ENCODE measurements at places on chromosomes 7 and 10.

DNA sequence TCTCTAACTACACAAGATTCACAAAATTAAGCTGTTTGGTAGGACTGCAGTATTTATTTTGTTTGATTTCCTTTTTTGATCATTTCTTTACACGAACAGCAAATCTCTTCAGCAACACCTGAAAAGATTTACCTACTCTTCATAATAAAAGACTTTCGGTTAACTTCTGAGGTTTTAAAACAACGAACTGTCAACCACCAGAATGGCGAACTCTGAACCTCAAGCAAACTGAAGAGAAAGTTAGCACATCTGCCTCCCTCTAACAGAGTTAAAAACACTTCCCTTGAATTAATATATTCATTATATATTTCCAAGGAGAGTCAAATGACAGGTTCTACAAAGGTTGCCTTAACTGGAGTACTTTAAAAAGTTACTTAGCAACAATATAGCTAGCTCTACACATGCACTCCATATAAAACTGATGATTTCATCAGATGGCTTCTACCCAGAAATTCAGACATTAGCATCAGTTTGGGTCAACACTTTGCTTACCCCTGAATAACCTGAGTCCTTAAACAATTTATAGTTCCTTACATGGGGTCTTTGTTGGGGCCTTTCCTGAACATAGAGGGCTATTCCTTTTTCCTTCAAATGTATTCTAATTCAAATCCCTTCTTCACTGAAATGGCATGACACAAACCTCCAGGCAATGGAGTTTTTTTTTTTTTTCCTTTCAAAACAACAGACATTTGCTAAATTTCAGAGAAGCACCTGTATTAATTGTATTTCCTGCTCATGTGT is 118.3 kb downstream of the SEM1 start:
- no peak for DNase-seq

GRCh38 chr7:70926666-70927065 is 205.3 kb upstream of the GALNT17 start:
- no peak for DNase-seq

DNA sequence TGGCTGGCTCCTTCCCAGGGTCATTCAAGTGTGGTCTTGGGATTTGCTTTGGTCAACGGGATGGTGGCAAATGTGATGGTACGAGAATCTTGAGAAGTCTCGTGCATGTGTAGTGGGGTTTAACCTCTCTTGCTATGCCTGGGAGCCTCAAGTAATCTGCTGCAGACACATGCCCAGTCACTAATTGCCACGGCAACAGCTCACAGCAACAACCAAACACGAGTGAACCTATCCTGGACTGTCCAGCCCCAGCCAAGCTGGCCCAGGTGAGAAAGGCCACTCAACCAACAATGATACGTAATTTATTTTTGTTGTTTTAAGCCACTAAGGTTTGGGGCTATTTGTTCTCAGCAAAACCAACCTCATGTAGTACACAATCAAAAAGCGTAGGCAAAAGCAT is 38.1 kb upstream of the DDC start:
- no peak for DNase-seq

DNA sequence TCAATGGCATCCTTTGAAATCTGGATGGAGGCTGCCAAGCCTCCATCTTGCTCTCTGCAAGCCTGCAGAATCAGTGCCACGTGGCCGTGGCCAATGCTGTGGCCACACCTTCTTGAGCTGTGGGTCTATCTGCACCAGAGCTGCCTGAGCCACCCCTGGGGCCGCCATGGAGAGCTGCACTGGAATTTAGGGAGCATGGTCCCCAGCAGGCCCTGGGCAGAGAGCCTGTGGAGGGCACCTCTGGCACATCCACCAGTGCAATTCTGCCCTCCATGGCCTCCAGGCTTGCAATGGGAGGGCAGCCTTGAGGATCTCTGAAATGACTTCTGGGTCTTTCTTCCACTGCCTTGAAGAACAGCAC is 55.6 kb upstream of the NKX6-2 start:
- no peak for DNase-seq

DNA sequence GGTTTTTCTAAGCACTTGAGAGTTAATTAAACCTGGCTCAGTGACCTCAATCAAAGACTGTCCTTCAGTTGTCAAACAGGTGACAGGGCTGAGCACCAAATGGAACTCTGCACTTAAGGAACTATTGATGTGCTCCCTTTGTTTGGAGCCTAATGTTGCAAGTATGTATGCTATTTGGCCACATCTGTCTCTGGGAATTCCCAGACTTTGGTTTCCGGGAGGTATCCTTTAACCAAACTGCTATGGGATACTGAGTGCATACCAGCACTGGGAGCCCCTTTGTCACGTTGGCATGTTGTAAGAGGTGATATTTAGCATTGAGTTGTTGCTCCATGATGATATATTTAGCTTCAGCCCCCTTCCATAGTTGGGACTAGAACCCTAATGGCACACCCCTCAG is 25.2 kb downstream of the ASZ1 start:
- DNase-seq, result no peak

GRCh38 chr7:40327873-40328272 is 193.1 kb downstream of the SUGCT start:
- DNase-seq, result no peak

GRCh38 chr7:2776401-2776800 is 67.7 kb downstream of the GNA12 start:
- no peak for DNase-seq

DNA sequence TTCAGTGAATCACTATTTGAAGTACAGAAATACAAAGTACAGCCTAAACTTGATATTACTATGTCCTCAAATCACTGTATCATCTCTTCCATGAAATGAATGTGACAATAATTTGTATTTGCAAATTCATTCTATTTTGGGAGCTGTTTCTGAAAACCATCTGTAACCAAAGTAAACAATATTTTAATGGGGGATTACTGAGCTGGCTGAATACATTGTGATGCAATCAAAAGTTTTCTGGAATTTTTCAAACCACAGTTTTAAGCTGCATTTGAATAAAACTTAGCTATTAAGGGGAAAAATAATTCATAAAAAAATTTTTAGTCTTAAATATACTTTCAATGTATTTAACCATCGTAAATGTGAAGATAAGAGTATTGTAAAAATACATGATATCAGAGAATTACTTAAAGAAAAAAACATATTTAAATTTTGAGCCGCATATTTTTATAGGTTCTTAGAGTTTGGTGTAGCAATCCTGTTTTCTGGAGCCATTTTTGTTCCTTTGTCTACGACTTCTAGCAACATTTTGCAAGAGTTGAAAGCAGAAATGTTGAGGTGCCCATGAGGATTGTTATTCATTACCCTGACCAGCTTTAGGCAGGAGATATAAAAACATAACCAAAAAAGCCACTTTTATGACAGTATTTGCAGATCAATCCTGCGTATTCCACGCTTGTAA is 45.9 kb upstream of the AGMO start:
- no peak for DNase-seq

- DNase-seq, result no peak
Observed at GRCh38 chr7:6160191-6160623, 112.2 kb downstream of the CYTH3 start.

GRCh38 chr10:117418121-117418520 is 42.9 kb upstream of the PDZD8 start:
- DNase-seq, result no peak

GRCh38 chr10:132806110-132806509 is 20.2 kb upstream of the NKX6-2 start:
- no peak for DNase-seq

- no peak for DNase-seq
Observed at GRCh38 chr7:151408498-151408838, 1.4 kb downstream of the WDR86 start.

DNA sequence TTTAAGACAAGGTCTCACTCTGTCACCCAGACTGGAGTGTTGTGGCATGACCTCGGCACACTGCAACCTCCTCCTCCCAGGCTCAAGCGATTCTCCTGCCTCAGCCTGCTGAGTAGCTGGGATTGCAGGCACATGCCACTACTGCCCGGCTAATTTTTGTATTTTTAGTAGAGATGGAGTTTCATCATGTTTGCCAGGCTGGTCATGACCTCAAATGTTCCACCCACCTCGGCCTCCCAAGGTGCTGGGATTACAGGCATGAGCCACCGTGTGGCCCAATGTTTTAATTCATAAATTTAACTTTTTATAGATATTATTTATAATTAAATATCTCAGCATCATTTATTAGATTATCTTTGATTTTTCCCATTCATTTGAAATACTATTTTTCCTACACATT is 658.0 kb upstream of the NRG3 start:
- no peak for DNase-seq

- no peak for DNase-seq
Observed at GRCh38 chr7:117929237-117929636, 56.0 kb upstream of the CTTNBP2 start.

DNA sequence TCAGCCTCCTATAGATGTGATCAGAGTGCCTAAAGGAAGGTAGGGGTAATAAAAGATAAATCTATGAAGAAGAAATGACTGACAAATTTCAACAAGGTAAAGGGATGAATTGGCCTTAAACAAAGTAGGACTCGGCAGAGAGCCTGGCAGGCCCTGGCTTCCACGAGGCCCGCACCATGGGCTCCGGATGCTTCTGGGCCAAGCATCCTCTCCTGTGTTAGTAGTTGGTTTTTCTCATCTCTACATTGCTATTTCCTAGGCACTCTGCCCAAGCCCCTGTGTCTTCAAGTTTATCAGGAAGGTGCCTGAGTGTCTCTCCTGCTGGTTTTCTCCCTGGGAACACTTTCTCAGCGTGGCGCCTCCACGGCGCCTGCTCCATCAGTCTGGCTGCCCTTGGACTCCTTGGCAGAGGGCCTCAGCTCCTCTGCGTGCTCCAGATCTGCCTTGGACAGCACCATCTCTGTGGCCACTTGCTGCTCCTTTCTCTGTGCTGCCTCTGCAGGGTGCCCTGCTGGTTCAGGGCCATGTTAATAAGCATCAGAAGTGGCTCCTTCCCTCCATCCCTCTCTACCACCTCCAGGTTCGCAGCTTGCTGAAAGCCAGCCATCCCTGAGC is 413.3 kb upstream of the DPP6 start:
- DNase-seq, result no peak

DNA sequence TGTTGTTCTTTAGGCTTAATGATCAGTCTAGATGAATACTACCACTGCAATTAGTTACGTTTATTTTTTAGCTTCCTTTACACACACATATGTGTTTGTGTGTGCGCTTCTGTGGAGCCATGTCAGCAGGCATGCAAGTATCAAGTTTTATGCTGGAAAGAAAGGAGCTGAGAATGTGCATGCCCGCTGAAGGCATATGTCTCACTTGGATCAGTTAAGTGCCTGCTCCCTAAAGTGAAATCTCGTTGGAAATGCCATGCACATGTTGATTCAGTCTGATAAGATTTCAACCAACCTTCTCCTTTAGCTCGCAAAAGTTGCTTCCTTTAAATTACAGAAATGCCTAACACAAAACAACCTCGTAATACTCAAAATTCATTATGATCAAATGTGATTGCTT is 10.7 kb downstream of the NRP1 start:
- no peak for DNase-seq

DNA sequence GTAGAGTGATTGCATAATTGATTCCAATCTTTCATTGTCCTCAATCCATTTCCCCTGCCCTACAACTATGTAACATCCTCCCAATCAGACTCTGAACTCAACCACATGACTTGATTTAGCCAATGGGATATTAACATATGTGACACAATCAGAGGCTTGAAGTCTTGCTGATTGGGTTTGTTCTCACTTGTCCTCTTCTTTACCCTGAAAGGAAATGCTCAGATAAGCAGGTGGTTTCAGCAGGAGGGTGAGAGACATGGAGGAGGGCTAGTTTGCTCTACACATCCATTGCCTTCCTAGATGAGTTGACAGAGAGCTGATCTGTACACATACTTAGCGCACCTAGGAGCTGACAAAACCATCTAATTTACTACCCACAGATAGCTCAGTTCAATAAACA is 669.4 kb downstream of the NRG3 start:
- DNase-seq, result no peak

DNA sequence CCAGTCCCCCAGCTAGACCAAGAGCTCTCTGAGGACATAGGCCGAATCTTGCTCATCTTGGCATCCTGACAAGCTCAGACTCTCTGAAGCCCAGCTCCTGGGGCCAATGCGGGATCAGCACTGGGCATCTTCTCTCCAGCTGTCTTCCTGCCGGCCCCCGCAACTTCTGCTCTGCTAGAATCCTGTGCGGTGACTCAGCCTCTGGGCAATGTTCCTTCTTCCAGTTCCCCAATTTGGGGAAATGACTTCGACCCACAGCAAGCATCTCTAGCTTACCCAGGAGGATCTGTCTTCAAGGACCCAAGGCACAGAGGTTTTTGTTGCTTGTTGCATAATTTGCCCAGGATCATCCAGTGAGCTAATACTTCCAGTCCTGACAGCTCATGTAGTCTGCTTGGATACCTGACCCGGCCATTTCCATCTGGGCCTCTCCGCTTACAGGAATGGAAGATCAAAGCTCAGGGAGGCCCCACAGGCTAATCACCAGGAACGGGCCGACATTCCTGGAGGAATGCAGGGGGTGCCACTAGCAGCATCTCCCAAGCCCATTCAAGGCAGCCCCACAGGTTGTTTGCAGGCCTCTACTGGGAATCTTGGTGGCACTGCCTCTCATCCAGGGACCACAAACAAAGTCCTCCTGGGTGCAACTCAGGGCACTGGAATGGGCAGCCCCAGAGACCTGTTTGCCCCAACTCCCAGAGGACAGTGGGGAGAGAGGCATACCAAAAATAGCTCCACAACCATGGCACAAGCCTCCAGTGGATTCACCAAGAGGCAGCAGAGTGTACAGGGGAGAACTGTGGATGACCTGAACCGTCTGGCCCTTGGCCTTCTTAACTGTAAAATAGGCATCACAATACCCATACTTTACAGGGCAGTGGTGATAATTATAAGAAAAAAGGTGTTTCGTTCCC is 151.9 kb downstream of the NEURL1 start:
- DNase-seq, result no peak

- no peak for DNase-seq
Observed at GRCh38 chr7:2728316-2729030, 40.5 kb downstream of the AMZ1 start.

DNA sequence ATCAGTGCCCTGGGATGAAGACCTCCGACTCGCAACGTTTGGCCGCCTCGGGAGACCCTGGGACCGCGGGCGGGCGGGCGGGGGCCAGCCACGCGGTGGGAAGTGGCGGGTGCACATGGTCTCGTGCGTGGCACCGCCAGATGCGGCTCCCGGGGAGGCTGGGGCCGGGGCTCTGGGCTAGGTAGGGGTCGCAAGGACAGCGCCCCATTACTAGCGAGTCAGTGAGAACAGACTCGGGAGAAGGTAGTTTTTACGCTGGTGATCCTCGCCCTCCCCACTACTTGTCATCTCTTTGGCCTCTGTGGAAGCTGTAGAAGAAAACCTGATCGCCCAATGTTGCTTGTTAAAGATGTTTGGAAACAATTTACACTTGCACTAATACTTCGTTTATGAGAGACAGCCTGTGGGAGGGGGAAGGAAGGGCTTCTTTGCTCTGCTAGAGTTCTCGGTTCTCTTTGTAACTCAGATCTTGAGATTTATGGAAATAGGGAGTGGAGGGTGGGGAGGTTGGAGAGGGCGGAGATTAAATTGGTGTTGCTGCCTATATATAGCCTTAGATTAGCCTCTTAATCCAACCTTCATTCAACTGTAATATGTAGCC is 591 bp downstream of the BZW2 start:
- no peak for DNase-seq

- DNase-seq, result no peak
Observed at GRCh38 chr7:33035776-33036175, 26.8 kb downstream of the NT5C3A start.

GRCh38 chr7:142583446-142583845 is 165.8 kb upstream of the PRSS1 start:
- DNase-seq, result no peak

All from NCI-H510A (cell line).